ENCODE measurements at places on chromosomes 6 and 20.

GRCh38 chr6:33923857-33924514 is 120.2 kb upstream of the MLN start:
- DNase-seq: no peak

GRCh38 chr6:119384444-119384843 is 34.9 kb upstream of the MAN1A1 start:
- no peak for DNase-seq

- DNase-seq: no peak
These were observed 63.3 kb upstream of the SLC2A12 start for GRCh38 chr6:134115715-134116074.

GRCh38 chr20:57567471-57568079 is 6.7 kb downstream of the PCK1 start:
- no peak for DNase-seq

- DNase-seq: no peak
These were observed 760 bp downstream of the C6orf132 start for GRCh38 chr6:42141603-42142117.

DNA sequence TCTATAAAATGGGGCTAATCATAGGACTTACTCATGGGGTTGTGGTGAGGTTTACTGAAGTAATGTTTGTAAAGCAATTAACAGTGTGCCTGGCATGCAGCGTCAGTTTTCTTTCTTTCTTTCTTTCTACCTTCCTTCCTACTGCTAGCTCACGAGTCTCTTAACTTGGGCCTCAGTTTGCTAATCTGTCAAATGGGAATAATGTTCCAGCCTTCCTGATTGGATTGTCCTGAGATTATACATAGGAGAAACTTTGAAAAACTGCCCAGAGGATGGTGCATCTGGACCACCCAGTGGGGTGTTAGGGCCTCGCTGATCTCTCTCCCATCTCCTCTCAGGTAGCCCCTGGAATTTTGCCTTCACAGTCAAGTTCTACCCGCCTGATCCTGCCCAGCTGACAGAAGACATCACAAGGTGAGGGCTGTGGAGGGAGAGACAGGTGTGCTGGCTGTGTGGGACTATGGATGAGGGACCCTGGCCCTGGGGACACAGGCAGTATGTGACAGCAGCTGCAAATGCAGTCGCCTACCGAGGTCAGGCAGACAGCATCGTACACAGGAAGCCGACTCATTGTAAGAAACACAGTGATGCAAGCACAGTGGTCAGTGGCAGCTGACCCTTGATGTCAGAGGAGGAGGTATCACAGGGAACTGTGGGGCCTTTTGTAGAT is 27.5 kb downstream of the EPB41L1 start:
- DNase-seq: no peak

- DNase-seq: no peak
These were observed 28.3 kb downstream of the MAS1 start for GRCh38 chr6:159919011-159919511.

- no peak for DNase-seq
These were observed 5.7 kb downstream of the VSX1 start for GRCh38 chr20:25076201-25076600.

DNA sequence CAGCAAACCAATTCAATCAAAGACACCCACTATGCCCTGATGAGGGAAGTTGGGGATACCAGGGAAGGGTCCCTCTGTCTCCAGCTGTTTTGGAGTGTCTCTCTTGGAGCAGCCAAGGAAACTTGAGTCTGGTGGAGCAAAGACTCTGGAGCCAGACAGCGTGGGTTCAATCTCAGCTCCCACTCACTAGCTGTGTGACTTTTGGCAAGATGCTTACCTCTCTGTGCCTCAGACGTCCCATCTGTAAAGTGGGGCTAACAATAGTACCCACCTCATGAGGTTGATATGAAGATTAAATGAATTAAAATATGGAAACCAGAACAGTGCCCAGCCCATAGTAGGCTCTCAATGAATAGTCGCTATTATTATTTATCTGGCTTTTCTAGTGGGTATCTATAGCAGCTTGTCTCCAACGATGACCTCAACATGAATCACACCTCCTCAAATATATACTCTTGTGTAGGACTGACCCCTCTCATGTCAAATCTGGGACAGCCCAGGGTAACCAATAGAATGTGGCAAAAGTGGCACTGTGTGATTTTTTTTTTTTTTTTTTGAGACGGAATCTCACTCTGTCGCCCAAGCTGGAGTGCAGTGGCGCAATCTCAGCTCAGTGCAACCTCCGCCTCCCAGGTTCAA is 99.2 kb upstream of the FOXP4 start:
- DNase-seq: no peak

- DNase-seq: no peak
These were observed 20.5 kb downstream of the LAMA5 start for GRCh38 chr20:62346398-62347150.

DNA sequence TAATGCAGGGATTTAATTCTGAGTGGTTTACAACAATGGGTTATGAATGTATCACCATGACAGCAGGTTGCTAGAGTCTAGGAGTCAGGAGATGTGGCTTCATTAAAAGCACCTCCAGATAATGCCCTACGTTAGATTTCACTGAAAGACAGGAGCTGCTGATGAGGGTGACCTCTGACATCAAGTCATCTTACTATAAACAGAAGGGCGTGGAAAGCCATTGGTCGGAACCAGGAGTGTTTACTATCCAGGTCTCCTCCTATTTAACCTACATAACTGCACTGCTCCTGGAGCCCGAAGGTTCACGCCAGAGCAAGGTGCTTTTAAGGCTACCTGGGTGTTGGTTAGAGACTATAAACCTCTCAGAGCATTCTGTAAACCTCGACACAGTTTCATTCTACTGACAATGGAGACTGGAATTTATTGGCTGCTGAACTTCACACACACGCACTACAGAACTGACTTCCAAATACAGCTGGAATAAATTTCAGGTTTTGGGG is 128.7 kb downstream of the EYA4 start:
- DNase-seq: no peak

DNA sequence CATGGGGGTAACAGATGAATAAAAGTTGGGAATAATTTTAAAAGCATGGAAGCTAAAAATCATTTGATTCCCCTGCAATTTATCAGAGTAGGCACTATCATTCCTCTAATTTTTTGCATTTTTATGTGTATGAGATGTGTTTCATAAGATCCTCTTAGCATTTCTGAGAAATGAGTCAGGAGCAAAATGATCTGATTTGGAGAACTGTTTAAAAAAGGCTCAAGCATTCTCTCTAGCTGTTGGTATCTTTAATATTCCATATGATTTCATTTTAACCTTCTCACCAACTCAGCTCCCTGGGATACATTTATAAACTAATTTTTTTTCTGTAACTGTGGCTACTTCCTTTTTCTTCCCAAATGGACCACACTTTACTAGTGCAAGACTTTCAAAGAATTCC is 60.9 kb downstream of the MCHR2 start:
- DNase-seq: no peak

GRCh38 chr6:1679688-1680068 is 70.0 kb downstream of the FOXC1 start:
- no peak for DNase-seq

- DNase-seq: no peak
These were observed at the start of gene COMMD7 for GRCh38 chr20:32743237-32744112. Gene COMMD7, minus strand, starts transcription at chr20:32743467. Its CDS starts 76 bp downstream, at chr20:32743391.

All from esophagus squamous epithelium (tissue), 5 donors.